ENCODE measurements at places on chromosomes 16 and 17. TPM values are rescaled to one million over a fixed set of nuclear protein-coding genes. Genes with fewer than 3 reads are reported as not detected.

The PRR29 gene
- total RNA-seq, result 0.73 TPM

The C16orf96 gene
- total RNA-seq, result not detected

The CDH3 gene
- total RNA-seq, result 0.23 TPM

The KCNJ12 gene
- total RNA-seq, result 0.96 TPM

The ABCC11 gene
- total RNA-seq, result 0.06 TPM

The KRTAP1-1 gene
- not detected for total RNA-seq

All from A549 treated with CpdA at 1 μM for 4 hours (cell line).